Osteocyte (in vitro differentiated cells): ENCODE measurements at places on chromosomes 5 and 9. TPM values are rescaled to one million over a fixed set of nuclear protein-coding genes. Genes with fewer than 3 reads are reported as not detected.
A peak's percentile ranks its signal among the peaks of the same experiment; 100 is the strongest.

The ARID3C gene
- total RNA-seq, result not detected in 2 replicates

The SH3RF2 gene
- total RNA-seq, result 0.38 and 0.52 TPM in 2 replicates

The CCL19 gene
- not detected in 2 replicates for total RNA-seq

The TPM2 gene
- 476 and 515 TPM in 2 replicates for total RNA-seq

The CDHR2 gene
- 0.34 and 0.43 TPM in 2 replicates for total RNA-seq

The IL9 gene
- total RNA-seq, result not detected in 2 replicates

The SARDH gene
- total RNA-seq, result 0.21 and 0.56 TPM in 2 replicates

The DIMT1 gene
- 19.5 and 20.3 TPM in 2 replicates for total RNA-seq

- no peaks in the 10 kb centered on the region for H3K36me3 ChIP-seq
- peaks cover 2% of the 10 kb centered on the region for H3K27me3 ChIP-seq
- DNase-seq, result no peak
- no peaks in the 10 kb centered on the region for H3K4me1 ChIP-seq
Measured at GRCh38 chr9:89864257-89864656, 259.4 kb downstream of the GADD45G start.

GRCh38 chr5:125446986-125447385 lies 700.5 kb upstream of the ZNF608 start:
- H3K4me1 ChIP-seq, result peaks cover 18% of the 10 kb centered on the region
- peaks cover 7% of the 10 kb centered on the region for H3K36me3 ChIP-seq
- no peak for DNase-seq
- no peak overlapping the region for H3K4me3 ChIP-seq

GRCh38 chr9:27385606-27386322 lies 88.8 kb upstream of the EQTN start:
- no peak for DNase-seq
- H3K4me3 ChIP-seq, result no peak overlapping the region
- peaks cover 26% of the 10 kb centered on the region for H3K4me1 ChIP-seq
- H3K27ac ChIP-seq, result no peak overlapping the region
- peaks cover 11% of the 10 kb centered on the region for H3K27me3 ChIP-seq

GRCh38 chr5:122707796-122708195 lies 67.1 kb upstream of the SNX2 start:
- no peaks in the 10 kb centered on the region for H3K4me1 ChIP-seq
- no peaks in the 10 kb centered on the region for H3K27me3 ChIP-seq
- H3K27ac ChIP-seq, result no peak overlapping the region
- no peaks in the 10 kb centered on the region for H3K36me3 ChIP-seq
- no peak overlapping the region for H3K4me3 ChIP-seq
- DNase-seq, result no peak

- no peak overlapping the region for H3K27ac ChIP-seq
- H3K36me3 ChIP-seq, result peaks cover 2% of the 10 kb centered on the region
- H3K27me3 ChIP-seq, result no peaks in the 10 kb centered on the region
- DNase-seq, result no peak
- H3K4me1 ChIP-seq, result peaks cover 38% of the 10 kb centered on the region
- no peak overlapping the region for H3K4me3 ChIP-seq
Measured at GRCh38 chr9:20379804-20380225, 242.5 kb downstream of the MLLT3 start.

DNA sequence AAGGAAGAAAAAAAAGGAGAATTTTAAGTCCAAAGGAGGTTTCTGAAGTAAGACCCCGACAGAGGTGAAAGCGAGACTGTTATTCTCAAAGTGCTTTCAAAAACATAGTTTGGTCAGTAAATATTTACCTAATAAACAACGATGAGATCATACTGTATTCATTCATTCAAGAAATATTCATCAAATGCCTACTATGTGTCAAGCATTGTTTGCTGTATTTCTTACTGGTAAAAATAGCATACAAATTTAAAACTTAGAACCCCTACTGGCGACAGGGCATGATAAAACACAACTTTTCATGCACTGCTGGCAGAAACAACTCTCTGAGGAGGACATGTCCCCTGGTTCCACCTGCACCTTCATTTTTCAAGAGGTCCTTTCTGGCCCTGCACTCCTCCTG lies 190.7 kb downstream of the CDK5RAP2 start:
- no peak overlapping the region for H3K27ac ChIP-seq
- no peak for DNase-seq
- H3K4me3 ChIP-seq, result no peak overlapping the region

GRCh38 chr9:38360839-38361472 lies 31.5 kb upstream of the ALDH1B1 start:
- DNase-seq, result no peak
- H3K36me3 ChIP-seq, result no peaks in the 10 kb centered on the region
- peaks cover 2% of the 10 kb centered on the region for H3K27me3 ChIP-seq
- H3K4me1 ChIP-seq, result peaks cover 62% of the 10 kb centered on the region

- no peak for DNase-seq
- no peak overlapping the region for H3K27ac ChIP-seq
Measured at GRCh38 chr9:133826289-133827085, 88.3 kb upstream of the SARDH start.

DNA sequence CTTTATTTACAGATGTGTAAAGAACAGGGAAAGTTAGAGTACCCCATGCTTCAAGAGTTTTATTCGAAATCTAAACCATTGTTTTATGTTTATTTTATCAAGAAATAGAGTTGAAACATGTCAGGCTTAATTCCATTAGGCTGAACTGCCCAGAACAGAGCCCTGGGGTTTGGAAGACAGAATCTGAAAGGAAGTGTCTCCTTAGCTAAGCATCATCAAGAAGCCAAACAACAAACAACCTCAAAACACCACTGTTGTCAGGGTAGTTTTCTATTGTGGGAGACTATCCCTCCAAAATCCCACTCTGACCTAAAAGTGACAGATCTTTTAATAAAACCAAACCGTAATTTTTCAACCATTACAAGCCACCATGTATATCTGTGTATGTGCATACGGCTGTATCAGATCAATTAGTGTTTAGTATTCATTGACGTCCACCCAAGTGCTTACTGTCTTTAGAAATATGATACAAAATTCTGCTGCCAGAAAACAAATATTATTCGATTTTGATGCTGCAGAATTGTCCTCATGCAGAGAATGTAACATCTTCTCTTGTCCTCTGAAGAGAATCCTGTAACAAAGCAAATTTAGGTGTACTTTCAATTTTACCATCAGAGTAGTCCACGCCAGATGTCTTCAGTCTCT lies 271.9 kb upstream of the TMEM161B start:
- H3K4me3 ChIP-seq, result no peak overlapping the region
- H3K4me1 ChIP-seq, result no peaks in the 10 kb centered on the region
- DNase-seq, result no peak

- peaks cover 7% of the 10 kb centered on the region for H3K4me1 ChIP-seq
- peaks cover 55% of the 10 kb centered on the region for H3K36me3 ChIP-seq
- peak overlapping the region; percentile 44 for H3K27ac ChIP-seq
- H3K4me3 ChIP-seq, result no peak overlapping the region
- DNase-seq, result no peak
- no peaks in the 10 kb centered on the region for H3K27me3 ChIP-seq
Measured at GRCh38 chr9:125329978-125330377, 68.4 kb downstream of the GAPVD1 start.

DNA sequence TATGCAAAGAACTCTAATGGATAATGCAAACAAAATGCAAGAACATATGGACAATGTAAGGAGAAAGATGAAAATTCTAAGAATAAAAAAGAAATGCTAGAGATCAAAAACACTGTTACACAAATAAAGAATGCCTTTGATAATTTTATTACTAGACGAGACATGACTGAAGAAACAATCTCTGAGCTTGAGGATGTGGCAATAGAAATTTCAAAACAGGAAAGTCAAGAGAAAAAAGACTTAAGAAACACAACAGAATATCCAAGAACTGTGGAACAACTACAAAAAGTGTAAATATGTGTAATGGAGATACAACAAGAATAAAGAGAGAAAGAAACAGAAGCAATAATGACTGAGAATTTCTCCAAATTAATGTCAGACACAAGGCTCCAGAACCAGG lies 140.5 kb upstream of the ACOT12 start:
- no peak for DNase-seq
- no peak overlapping the region for H3K4me3 ChIP-seq
- H3K27me3 ChIP-seq, result no peaks in the 10 kb centered on the region
- peaks cover 16% of the 10 kb centered on the region for H3K36me3 ChIP-seq

- H3K4me3 ChIP-seq, result no peak overlapping the region
- peaks cover 47% of the 10 kb centered on the region for H3K4me1 ChIP-seq
- peak; percentile 7 for DNase-seq
- H3K27me3 ChIP-seq, result no peaks in the 10 kb centered on the region
- peaks cover 25% of the 10 kb centered on the region for H3K36me3 ChIP-seq
Measured at GRCh38 chr5:78552729-78553342, 95.7 kb downstream of the LHFPL2 start.

DNA sequence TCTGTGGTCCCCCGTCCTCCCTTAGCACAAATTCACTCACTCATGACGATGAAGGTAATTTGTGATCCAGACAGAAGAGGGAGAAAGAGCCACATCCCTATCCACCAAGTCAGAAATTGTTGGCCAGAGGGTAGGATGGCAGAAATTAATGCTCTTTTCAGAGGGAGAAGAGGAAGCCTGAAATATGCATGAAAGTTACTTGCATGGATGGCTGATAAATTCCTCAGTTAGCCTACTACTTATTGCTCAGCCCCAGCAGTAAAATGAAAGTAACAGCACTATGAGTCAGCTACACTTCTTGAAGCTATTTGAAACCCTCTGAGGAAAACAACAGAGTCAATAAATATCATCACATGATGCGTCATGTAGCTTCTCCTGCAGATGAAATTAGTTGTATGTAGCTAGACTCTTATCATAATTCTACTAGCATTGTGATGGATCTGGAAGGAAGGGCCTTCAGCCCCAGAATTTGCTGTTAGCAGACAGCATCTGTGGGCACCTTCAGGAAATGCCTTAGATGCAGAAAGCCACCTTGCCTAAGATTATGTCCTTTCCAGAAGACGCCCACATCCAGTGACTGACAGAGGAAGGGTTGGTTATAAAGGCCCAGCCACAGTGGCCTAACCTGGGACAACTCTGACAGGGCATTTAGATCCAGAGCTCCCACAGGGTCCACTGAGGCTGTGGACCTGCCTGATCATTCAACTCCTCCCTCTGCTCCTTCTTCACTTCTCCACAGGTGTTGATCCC lies 81.2 kb upstream of the CCDC112 start:
- H3K4me1 ChIP-seq, result peaks cover 8% of the 10 kb centered on the region
- H3K36me3 ChIP-seq, result no peaks in the 10 kb centered on the region
- H3K27me3 ChIP-seq, result peaks cover 4% of the 10 kb centered on the region
- DNase-seq, result no peak

DNA sequence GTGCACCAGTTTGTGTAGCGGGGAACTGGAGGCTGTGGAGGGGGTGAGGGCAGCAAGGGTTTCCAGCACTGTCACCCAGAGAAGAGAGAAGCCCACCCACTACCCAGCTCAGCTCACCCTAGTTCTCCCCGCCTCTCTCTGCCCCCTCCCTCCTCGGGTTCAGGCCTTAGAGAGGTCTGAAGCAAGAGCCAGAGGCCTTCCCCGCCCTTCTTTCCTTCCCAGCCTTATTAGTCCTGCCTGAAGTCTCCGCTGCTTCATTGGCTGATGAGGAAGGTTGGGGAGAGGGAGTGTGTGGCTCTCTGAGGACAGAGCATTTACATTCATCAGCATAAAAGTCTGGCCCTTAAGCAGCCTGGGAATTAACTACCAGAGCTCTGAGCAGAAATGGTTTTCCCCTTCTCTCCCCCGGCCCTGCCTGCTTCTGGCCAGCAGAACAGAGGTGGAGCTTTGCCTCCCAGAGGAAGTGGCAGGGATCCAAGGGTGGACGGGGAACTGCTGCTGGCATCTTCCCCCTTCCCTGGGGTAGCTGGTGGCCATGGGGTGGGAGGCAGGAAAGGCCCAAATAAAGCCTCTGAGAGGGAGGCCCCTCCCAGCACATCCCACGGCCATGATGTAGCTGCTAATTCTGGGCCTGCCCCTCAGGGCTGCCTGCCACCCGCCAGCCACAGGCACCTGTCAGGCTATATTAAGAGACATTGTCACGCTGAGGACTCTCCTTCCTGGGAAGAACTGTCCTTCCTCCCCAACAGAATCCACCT lies 4.1 kb downstream of the DNAJB5 start:
- H3K4me3 ChIP-seq, result no peak overlapping the region
- peak overlapping the region; percentile 67 for H3K27ac ChIP-seq
- H3K4me1 ChIP-seq, result peaks cover 43% of the 10 kb centered on the region
- no peak for DNase-seq

DNA sequence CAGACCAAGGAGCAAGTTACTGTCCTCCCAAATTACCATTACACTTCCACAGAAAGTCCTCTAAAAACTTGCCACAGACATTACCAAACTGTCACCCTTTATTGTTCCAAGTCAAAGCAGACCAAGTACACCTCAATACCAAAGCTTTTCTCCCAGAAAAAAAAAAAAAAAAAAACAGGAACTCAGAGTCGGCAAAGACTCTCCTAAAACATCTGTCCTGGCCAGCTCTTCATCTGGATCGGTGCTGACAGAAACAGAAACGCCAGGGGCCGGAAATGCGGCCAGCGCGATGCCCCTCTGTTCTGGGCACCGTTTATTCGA lies 718 bp downstream of the DEPDC1B start:
- peak overlapping the region; percentile 93 for H3K4me3 ChIP-seq
- H3K27ac ChIP-seq, result peak overlapping the region; percentile 90
